ENCODE measurements at places on chromosomes 3 and 15.
A peak's percentile ranks its signal among the peaks of the same experiment; 100 is the strongest.

DNA sequence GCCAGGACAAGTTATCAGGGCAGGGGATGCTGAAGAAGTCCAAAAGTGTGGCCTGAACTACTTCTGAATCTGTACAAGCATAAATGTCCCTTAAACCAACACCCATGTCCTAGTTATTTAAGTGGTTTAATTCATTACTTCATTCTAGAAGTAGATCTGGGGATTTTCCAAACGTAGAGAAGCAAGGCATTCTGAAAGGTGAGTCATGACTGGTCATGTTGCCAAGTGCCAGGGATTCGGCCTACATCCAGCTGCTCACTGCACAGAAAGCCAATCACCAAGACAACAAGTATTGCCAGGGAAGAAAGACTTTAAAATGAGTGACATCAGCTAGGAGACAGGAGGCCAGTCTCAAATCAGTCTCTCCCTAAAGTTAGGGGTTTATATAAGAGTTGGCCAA is 396.6 kb downstream of the GABRB3 start:
- no peak for DNase-seq

DNA sequence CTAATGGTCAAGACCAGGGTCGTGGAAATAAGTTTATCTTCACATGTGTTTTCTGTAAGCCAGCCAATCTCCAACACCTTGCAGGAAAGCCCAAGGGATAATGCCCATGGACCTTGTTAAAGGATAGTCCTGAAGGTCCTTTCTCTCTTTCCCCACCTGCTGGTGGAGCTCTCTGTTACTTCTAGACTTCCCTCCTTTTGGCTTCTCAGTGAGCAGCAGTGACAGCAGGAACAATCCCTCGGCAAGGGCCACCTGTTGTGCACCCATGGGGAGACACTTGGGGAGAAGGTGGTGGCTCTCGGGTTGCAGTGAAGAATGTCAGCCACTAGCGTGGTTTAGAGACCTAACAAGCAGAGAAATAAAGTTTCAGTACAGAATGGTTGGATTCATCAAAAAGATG is 84.0 kb upstream of the OSBPL11 start:
- DNase-seq, result no peak

DNA sequence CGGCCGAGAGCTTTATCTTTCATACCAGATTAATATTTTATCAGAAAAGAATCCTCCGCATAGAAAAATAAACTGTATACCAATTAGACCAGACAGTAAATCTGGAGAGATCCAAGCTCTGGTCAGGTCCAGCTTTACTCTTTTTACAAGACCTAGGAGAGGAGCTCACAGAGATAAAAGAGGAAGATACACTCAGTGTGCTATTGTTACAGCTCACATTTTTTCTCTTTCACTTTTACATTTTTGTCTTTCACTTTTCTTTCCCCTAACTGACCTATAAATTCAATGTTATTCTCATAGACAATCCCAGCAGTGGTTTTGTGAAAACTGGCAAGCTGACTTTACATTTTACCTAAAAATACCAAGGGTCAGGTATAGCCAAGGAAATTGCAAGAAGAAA is 55.8 kb downstream of the GUCA1C start:
- DNase-seq, result no peak

GRCh38 chr3:13045241-13045903 is 27.9 kb downstream of the IQSEC1 start:
- no peak for DNase-seq

DNA sequence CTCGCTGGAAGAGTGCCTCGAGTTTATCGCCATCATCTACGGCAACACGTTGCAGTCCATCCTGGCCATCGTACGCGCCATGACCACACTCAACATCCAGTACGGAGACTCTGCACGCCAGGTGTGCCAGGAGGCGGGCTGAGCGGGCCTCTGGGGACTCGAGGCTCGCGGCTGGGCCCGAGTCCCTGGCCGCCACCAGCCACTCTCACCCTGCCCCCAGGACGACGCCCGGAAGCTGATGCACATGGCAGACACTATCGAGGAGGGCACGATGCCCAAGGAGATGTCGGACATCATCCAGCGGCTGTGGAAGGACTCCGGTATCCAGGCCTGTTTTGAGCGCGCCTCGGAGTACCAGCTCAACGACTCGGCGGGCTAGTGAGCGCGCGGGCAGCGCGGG is 1.9 kb downstream of the GNAT1 start:
- DNase-seq, result no peak

DNA sequence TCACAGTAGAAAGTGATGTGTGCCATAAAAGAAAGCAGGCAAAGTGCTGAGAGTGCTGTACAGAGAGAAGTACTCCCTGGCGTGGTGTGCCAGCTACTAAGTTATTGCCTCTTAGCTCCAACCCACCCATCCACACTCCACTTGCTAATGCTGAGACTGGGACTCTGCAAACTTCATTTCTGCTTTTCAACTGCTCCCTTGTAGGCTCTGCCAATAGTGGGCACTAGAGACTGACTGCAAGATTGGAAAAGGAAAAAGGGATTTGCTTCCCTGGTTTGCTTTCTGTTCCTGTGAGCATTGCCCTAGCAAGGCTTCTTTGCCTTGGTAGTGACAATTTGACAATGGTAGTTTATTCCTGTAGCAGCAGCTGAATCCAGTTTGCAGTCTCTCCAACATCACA is 56.5 kb upstream of the TMEM108 start:
- DNase-seq, result no peak

- DNase-seq, result no peak
Measured at GRCh38 chr15:82530606-82531379, 9.5 kb downstream of the RPS17 start.

GRCh38 chr3:59884409-59884808 is 834.6 kb upstream of the CFAP20DC start:
- no peak for DNase-seq

- no peak for DNase-seq
Measured at GRCh38 chr3:135513106-135514059, 452.1 kb upstream of the PPP2R3A start.

GRCh38 chr3:101081999-101082398 is 88.8 kb upstream of the ABI3BP start:
- DNase-seq, result no peak

GRCh38 chr15:93150910-93151881 is 62.2 kb upstream of the RGMA start:
- no peak for DNase-seq

DNA sequence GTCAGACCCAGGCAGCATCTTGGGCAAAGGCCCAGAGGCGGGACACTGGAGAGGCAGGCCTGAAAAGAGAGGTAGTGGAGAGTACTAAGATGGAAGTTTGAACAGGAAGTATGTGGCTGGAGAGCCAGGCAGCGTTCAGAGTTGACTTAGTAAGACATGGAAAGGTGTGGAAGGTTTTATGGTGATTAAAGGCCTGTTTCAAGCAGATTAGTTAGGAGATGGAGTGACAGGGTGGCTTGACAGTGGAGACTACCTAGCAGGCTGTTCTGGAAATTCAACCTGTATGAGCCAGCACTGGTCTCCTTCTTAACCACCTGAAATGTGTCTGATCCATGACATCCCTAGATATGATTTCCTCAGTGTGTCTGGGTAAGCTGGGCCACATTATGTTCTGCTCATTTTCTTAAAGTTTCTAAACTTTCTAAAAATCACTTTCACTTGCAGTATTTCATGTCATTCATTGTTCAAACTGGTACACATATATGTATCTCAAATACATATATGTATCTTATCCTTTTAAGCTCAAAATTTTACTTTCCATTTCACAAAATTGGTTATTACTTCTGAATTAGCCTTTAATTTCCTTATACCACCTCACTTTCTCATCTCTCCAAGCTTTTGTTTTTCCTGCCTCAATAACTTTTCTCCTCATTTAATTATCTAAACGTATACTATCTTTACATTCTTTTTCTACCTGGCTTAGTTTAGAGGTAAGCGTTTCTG is 43.4 kb upstream of the ARL14 start:
- DNase-seq, result no peak

GRCh38 chr15:93288728-93289294 is 199.8 kb upstream of the RGMA start:
- DNase-seq, result no peak

GRCh38 chr3:37920156-37920699 is 58.5 kb downstream of the CTDSPL start:
- no peak for DNase-seq

- DNase-seq, result no peak
Measured at GRCh38 chr15:63136742-63137141, 15.1 kb downstream of the LACTB start.

DNA sequence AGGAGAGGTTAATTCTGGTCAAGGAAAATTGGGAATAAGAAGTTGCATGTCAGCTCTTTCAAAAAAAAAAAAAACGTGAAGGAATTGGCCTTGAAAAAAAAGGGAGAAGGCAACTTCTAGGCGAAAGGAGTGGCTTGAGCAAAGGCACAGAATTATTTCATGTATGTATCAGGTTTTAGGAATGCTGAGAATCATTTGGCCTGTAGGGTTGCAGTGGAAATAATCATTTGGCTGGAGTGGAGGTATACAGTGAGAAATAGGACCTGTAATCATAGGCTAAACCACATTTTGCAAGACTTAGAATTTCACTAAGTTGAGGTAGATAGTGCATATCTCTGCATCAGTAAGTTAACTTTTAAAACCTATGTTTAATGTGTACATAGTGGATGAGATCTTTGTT is 54.9 kb downstream of the EPHA6 start:
- no peak for DNase-seq

- no peak for DNase-seq
Measured at GRCh38 chr15:78533331-78533730, 6.9 kb upstream of the PSMA4 start.

DNA sequence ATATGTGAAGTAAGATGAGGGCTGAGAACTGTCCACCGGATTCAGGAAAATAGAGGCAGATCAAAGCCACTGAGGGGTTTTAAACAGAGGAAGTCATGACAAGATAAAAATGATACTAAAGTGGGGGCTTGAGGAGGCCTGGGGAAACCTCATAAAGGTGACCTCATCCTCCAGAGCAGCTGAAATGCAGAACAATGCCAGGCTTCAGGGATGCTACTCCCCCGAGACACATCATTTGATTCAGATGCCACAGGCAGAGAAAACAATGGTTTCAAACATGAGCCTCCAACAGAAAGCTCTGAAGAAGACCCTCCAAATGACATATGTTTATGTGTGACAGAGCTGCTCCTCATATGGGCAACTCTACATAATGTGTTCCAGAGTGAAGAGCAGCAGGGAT is 6.4 kb downstream of the CFAP20DC start:
- DNase-seq, result peak; percentile 20

- no peak for DNase-seq
Measured at GRCh38 chr15:77027697-77028450, 32.9 kb downstream of the PSTPIP1 start.

DNA sequence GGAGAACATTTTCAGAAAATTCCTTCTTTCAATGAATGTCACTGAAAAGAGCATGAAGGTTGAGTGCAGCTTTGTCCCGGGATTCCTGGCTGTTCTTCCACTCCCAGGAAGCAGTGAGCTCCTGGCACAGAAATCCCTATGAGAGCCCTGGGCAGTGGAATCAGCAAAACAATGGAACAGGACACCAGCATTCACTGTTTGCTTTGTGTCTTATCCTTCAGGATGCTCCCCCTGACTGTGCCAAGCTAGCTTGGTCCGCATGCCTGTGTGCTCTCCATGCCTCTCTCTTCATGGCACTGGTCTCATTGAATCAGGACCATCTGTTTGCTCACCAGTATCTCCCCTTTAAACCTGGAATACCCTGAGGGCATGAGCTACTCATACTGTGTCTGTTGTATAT is 102.0 kb upstream of the GADL1 start:
- no peak for DNase-seq

DNA sequence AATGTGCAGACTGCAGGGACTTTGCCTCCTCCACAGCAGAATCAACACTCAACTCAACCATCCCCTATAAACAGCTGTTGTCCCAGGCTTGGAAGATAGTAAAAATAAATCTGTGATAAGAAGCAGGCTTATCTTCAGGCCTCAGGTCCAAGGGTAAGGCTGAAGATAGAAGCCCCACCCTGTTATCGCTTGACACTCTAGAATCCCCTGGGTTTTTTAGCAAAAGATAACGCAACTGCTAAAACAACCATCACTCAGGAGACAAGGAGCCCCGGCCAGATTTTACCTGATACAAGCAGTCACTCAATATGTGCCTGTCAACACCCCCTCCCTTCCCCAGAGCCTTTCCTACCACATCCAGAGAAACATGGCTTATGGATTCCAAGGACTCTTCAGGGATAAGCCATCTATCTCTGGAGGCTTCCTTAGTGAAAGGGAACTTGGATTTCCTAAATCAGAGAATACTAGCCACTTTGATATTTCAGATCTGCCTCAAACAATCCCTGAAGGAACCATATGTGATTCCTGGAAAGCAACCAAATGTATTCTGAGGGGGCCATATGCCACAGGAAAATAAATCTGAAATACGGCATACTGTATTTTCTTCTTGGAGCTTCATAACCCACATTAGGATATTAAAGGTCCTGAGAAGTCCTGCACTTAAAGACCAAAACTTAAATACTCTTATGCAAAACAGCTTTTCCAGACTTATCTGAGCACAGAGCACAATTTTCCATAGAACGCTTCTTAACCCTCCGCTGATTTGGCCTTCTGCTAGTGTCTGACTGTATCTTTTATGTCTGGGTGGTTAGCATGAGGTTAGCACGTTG is 60.4 kb downstream of the LYZL4 start:
- no peak for DNase-seq

- no peak for DNase-seq
Measured at GRCh38 chr3:95971573-95971972, 842.8 kb upstream of the EPHA6 start.

DNA sequence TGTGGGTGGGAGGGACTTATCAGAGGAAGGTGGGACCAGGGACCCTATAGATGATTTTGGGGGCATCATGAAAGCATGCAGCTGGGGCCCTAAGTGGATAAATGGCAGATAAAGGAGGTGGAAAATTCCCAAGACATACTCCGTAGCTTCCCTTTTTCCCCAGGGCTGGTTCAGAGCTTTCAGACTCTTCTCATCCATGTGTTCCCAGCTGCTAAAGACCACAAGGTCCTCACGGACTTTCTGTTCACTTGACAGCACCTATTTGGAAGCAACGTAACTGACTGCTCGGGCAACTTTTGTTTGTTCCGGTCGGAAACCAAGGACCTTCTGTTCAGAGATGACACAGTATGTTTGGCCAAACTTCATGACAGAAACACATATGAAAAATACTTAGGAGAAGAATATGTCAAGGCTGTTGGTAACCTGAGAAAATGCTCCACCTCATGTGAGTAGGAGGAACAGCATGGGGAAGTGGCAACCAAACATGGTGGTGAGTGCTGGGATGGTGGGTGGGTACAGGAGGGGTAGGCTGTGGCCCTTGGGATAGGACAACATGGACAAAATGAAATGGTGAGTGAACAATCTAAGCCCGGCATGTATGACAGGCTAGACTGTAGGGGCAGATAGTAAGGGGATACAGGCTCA is 28.7 kb upstream of the SRPRB start:
- no peak for DNase-seq

GRCh38 chr3:171277456-171278298 is 182.5 kb downstream of the TNIK start:
- no peak for DNase-seq

GRCh38 chr3:121698476-121698875 is 37.8 kb upstream of the HCLS1 start:
- DNase-seq, result no peak

GRCh38 chr15:84608707-84609284 is 8.0 kb downstream of the ZSCAN2 start:
- DNase-seq, result no peak
